ENCODE measurements at places on chromosomes 7 and 10.

GRCh38 chr7:141748396-141748795 lies 10.2 kb downstream of the SSBP1 start:
- DNase-seq = no peak

DNA sequence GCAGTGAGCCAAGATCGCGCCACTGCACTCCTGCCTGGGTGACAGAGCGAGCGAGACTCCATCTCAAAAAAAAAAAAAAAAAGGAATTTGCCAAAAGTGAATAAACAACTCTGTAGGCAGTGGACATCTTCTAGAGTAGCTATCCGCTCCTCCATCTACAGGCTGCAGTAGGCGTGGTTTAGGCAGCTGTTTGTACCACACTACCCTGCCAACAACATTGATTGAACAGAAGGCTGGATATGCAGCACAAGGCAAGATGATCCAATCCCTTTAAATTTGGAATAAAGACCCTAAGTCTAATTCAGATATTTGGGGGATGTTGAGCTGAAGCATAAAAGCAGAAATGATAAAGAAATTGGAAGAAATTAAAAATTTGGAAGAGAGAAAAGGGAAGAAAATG lies 141.6 kb downstream of the TES start:
- DNase-seq = no peak

GRCh38 chr10:108244443-108245228 lies 1080.1 kb upstream of the SORCS1 start:
- DNase-seq = no peak

GRCh38 chr7:56048245-56048644 lies 3.0 kb downstream of the PSPH start:
- no peak for DNase-seq

DNA sequence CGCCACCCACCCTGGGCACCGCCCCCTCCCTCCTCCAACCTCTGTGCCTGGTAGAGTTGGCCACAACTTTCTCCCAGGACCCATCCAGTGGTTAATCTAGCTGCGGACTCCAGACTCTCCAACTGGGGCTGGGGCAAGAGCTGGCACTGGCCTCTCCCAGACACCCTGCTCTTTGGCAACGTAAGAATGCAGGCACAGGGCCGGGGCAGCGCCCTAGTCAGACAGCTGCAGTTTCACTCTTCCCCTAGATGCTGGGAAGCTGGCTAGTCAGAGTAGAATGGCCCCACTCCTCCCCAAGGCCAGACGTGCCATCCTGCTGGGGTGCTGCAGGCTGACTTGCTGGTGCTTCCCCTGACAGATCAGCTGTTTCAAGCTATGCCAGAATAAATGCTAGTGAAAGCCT lies 22.1 kb downstream of the HSPA12A start:
- DNase-seq = no peak

DNA sequence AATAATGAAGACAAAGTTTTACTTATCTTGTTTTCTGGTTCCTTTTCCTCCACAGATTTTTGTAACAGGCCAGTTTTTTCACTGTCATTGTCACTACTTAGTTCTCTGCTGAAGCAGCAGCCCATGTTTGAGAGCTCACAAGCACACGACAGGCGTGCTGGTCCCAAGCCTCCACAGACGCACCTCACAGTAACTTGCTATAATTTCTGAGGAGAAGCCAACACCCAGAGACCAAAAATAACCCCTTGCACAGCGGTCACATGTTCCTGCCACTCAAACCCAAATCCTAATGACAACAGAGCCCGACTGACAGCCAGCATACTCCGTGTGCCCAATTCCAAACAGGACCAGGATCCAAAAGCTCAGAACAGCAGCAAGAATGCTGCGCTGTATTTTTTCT lies 58.5 kb downstream of the LARP4B start:
- DNase-seq = no peak

DNA sequence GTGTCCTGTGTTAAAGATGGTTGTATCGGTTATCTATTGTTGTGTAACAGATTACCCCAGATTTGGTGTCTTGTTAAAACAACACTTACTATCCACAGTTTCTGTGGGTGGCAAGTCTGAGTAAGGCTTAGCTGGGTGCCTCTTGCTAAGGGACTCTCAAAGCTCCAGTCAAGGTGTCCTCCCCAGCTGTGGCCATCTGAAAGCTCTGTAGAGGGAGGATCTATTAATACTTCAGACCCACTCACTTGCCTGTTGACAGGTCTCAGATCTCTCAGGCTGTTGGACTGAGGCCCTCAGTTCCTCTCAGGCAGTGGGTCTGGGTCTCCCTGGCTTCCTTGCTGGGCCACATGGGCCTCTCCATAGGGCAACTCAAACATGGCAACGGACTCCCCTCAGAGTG lies 19.6 kb downstream of the ARID5B start:
- no peak for DNase-seq

DNA sequence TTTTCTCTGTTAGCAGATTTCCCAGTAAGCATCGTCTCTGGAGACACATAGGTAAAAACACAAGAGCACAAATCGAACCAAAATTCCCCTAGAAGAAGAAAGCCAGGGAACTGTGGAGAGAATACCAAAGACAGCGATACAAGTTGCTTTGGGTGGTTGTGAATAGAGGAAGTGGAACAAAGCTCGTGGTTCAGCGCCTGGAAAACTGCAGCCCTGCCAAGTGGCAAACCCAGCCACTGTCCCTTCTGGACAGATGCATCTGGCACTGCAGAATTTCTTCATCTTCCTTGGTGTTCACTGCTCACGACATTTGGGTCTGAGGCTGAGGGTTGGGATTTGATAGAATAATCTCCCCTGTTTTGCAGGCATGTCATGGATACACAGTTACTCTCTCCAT lies 733.8 kb downstream of the PARD3 start:
- DNase-seq = no peak

GRCh38 chr10:14449293-14449815 lies 118.6 kb upstream of the FRMD4A start:
- DNase-seq = no peak

DNA sequence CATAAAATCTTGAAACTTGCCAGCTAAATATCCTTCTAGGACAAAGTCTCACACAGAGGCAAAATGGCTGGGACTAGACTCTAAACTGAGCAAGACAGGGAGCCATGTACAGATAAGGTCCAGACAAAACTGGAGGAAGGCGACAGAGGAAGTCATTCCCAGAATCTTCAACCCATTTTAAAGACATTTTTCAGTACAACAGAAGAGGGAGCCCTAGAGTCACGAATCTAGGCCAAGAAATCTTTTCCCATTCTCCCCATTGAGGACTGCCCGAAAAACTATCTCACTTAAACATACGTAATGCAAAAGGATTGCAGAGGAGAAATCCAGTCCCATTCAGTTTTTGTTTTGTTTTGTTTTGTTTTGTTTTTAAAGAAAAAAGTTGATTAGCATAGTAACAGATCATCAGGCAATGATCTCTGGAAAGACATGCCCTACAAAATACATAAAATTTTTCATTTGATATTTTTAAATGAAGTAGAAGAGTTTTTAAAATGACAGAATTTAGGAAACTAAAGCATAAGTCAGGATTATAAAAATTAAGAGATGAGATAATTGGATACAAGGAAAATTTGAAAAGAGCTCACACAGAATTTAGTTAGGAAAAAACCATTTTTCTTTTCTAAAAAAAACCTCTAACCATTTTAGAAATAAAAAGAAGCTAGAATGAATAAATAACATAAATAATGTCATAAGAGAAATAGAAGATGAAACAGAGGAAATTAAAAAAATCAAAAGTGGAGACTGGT lies 16.9 kb upstream of the PRF1 start:
- DNase-seq = no peak

- DNase-seq = peak; percentile 51
Measured at GRCh38 chr7:142438235-142438922, 180.5 kb upstream of the PRSS58 start.

DNA sequence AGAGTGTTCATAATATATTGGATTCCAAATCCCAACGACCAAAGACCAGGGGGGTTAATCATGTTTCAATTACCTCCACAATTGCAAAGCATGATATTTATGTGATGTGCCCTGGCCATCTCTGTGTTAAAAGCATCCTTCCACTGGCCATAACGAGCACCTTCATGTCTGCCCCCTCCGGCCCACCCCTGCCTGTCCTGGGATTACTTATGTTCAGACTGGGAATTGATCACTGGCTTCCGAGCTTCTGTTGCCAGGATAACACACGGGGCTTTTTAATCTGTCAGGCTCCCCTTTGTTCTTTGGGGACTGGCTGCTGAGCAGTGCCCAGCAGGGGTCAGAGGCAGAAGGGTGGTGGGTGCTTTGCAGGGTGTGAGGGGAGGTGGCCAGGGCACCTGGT lies 13.7 kb upstream of the CHST15 start:
- no peak for DNase-seq

GRCh38 chr7:112699725-112700513 lies 90.3 kb downstream of the TMEM168 start:
- DNase-seq = no peak

DNA sequence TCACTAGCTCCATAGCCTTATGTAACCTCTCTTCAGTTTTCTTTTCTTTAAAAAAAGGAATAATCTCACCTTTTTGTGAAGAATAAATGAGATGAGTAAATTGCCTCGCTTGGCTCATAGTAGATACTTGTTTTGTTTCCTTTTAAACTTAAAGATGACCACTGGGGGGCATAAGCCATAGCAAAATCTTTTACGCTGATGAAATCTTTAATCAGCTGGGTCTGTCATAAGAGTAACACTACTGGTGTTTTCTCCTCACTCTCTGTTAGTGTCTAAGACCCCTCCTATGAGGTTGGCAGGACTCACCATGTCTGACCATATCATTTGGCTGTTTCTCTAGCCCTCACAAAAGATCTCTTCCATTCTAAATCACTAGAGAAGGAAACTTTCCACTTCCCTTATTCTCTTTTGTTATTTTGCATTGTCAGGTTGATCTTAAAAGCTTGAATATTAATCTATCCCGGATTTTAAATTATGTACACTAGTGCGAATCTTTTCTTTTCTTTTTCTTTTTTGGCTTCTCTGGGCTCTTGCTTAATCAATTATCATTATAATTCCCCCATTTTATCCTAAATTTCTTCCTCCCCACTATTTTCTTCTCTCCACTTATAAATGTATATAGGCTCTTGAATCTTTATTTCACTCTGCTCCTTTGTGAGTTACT lies 12.5 kb downstream of the STAG3 start:
- DNase-seq = no peak
